ENCODE measurements at places on chromosomes 5 and 9.

DNA sequence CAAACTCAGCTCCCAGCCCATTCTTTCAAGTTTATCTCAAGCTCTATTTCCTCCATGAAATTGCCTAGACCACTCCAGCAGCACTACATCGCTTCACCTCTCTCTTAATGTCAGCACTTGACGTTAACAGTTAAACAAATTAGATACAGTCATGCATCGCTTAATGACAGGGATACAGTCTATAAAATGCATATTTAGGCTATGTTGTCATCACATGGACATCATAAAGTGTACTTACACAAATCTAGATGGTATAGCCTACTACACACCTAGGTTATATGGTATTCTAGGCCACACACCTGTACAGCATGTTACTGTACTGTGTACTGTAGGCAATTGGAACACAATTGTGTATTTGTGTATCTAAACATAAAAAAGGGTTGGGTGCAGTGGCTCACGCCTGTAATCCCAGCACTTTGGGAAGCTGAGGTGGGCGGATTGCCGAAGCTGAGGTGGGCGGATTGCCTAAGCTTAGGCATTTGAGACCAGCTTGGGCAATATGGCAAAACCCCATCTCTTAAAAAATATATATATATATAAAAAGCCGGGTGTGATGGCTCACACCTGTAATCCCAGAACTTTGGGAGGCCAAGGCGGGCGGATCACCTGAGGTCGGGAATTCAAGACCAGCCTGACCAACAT, 13.4 kb upstream of the PCSK5 start:
- DNase-seq: no peak

GRCh38 chr5:124179819-124180218, 566.6 kb downstream of the ZNF608 start:
- DNase-seq: no peak

GRCh38 chr5:154993461-154993860, 20.1 kb upstream of the KIF4B start:
- DNase-seq: no peak

DNA sequence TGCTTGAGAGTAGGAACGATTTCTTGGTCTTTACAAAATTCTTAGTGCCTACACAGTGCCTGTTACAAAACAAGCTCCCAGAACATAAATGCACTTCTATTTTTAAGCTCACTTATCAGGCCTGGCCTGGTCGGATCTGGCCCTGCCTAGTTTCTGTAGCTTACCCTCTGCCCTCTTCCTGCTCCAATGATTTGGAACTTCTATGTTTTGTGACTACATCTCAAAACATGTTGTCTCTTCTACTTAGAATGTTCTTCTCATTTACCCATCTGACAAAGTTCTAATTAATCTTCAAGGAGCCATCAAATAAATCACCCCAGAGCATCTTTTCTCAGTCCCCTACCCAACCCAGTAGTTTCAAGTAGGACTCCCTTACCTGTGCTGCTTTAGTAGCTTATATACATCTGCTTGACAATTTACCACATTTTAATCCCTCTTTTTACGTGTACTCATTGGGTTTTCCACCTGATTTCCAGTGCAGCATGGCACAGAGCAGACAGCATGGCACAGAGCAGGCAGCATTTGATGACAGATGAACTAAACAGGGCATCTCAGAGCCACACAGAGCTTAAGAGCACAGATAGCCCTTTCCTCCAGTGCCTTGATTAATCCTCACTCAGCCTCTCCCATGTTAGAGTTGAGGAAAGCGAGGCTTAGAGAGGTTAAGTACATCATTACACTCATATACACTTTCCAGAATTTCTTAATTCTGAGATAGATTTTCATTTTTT, 171.9 kb downstream of the MAPKAP1 start:
- DNase-seq: no peak

DNA sequence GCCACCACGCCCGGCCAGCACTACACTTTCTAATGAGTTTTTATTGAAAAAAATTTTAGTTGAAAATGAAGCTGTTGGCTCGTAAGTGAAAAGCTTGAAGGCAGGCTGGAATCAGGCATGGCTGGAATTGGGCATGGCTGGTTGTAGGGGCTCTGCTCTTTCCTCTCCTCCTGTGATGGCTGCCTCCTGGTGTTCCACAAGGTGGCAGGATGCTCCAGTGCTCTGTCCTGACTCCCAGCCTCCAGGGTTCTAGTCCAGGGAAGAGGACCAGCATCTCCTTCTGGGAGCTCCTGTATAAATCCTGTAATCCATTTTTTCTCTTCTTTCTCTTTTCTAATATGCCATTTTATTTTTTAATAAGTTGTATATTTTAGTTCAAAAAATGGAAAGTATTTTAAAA, 57.2 kb upstream of the DHFR start:
- no peak for DNase-seq
